HT1080 (cell line): ENCODE measurements at places on chromosomes 16 and 17.

- no peak for DNase-seq
Measured at GRCh38 chr16:51163366-51163765, 12.3 kb upstream of the SALL1 start.

- no peak for DNase-seq
Measured at GRCh38 chr17:27513849-27514248, 57.6 kb downstream of the KSR1 start.

DNA sequence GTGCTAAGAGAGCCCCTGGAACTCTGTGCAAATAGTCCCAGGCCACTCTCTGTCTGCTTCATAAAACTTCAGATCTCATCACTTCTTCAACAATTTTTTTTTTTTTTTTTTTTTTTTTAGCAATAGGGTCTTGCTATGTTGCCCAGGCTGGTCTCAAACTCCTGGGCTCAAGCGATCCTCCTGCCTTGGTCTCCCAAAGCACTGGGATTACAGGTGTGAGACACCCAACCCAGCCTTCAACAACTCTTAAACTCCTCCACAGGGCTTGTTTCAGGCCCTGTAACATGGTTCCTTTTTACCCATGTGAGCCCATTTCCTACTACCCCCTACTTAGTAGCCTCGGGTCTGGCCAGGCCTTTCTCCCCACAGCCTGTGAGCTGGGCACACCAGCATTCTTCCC, 39.3 kb upstream of the ICAM2 start:
- no peak for DNase-seq

DNA sequence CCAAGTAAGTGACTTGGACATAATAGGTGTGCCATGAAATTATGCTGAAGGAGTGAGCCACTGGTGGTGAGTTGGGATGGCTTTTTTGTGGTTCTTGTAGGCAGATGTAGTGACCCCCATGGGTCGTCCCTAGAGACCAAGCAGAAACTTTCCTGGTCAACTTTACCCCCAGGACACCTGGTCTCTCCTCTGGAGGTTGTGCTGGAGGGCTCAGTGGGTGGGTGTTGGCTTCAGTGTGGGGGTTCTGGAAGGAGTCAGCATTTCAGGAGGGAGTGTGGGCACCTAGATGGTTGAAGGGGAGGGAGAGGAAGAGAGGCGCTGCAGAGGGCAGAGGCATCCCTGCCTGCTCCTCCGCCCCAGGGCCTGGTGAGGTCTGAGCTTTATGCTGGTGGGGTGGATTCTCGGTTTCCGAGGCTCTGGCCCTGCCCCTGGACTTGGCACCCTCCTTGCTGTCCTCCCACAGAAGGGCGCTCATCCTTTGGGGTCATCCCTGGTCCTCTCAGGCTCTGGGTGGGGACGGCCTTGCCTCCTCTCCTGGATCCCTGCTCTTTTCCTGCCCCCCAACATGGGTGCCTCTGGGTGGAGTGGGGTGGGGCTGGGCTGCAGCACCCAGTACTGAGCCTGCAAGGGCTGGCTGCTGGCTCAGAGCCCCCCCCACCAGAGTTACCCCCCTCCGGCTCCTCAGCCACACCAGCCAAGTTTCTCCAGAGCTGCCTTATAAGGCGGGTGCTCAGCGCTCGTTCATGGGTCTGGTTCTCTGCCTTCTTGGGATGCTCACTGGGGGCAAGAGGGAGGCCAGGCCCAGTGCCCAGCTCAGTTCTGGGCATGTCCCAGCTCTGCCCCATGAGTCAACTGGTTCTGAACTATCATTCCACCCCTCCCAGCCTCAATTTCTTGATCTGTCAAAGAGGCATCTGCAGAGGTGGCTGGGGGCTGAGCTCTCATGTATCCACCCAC, 266.8 kb downstream of the SEC14L1 start:
- no peak for DNase-seq

- no peak for DNase-seq
Measured at GRCh38 chr17:63701456-63701820, 1.5 kb upstream of the LIMD2 start.

DNA sequence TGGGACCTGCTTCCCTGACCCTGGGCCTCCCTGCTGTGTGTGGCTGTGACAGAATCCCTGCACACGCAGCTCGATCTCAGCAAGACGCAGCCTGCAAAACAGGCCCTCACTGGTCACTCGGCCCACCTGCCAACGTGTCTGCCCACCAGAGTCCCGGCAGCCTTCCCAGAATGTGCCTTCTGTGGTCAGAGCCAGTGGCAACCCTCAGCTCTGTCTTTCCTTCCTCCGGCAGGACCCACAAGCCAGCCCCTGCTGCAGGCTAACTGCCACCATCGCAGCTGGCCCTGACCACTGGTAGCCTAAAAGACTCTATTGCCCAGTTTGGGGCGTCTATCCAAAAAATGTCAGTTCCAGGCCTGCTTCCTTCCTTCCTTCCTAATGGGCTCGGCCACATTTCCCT, 83.2 kb downstream of the LITAF start:
- DNase-seq = no peak

GRCh38 chr17:81231121-81231645, 7.7 kb downstream of the TEPSIN start:
- DNase-seq = no peak

DNA sequence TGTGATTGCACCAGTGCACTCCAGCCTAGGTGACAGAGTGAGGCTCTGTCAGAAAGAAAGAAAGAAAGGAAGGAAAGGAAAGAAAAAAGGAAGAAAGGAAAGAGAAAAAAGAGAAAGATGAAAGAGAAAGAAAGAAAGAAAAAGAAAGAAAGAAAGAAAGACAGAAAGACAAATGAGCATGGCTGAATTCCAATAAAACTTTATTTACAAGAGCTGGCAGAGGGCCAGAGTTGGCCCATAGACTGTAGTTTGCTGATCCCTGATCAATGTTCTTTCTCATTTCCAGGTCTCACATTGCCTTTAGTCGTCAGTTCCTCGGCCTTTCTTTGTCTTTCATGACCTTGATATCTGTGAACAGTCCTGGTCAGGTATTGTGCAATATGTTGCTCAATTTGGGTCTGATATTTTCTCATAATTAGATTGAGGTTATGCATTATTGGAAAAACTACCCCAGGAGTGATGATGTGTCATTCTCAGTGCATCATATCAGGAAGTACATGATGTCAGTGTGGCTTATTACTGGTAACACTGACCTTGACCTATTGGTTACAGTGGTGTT, 68.5 kb upstream of the MED9 start:
- DNase-seq = no peak

- DNase-seq = peak; percentile 47
Measured at GRCh38 chr17:28949185-28950016, 1.9 kb downstream of the PHF12 start.
